ENCODE measurements at places on chromosomes 16 and 17.

GRCh38 chr17:5516060-5516792, 29.9 kb downstream of the MIS12 start:
- DNase-seq, result peak; percentile 89

DNA sequence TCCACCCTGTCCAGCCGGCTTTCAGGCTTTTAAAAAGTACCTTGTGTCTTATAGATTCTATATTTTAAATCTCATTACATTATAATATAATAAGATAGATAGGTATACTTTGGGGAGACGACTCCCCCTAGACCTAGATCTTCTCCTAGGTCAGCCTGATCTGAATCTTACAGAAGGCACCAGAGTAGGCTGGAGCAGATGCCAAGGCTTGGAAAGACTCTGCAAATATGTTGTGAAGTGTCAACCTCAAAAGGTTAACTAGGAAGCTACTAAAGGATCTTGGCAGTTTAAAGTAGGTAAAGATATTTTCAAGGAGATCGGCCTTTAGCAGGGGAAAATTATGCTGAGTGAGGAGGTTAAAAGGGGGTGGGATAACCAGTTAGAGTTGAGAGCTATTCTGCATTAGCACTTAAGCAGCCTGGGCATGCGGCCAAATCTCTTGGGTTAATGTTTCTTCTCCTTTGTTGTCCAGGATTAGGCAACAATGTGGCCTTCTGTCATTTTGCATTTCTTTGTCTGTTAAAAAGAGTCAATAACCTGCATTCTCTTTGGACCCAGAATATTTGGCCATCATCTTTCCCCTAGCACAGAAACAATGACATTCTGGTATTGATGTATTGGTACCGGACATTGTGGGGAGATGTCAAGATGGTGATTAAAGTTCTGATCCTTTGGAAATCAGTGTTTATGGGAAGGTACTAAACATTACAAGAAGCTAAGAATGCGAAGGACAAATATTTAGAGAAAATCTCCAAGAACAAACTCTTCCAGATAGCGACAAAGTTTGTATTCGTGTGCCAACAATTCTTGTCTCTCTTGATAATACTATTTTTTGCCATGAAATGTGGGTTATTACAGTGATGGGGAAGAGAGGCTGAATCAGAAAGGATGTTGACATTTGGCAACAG, 51.2 kb upstream of the DHX40 start:
- DNase-seq, result no peak

GRCh38 chr16:86076606-86077005, 177.6 kb downstream of the IRF8 start:
- DNase-seq, result no peak

GRCh38 chr16:65843941-65844340, 522.5 kb upstream of the CDH5 start:
- no peak for DNase-seq

DNA sequence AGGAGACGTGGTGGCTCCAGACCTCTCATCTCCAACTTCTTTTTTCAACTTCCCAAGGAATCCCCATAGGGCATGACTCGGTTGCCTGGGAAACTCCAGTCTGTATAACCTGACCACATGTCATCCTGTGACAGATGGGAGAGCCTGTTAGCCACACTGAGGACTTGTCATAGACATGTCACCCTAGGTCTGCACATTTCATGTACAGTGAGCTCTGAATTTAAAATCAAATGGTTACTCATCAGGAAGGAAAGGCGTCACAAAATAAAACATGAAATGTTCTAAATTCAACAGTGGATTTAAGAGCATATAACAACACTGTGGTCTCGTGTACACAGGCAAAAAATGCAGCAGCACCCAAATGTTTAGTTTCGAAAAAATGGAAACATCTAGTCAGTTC, 22.2 kb upstream of the ADAMTS18 start:
- DNase-seq, result no peak

- DNase-seq, result no peak
Measured at GRCh38 chr16:546909-547770, 13.1 kb upstream of the PRR35 start.

DNA sequence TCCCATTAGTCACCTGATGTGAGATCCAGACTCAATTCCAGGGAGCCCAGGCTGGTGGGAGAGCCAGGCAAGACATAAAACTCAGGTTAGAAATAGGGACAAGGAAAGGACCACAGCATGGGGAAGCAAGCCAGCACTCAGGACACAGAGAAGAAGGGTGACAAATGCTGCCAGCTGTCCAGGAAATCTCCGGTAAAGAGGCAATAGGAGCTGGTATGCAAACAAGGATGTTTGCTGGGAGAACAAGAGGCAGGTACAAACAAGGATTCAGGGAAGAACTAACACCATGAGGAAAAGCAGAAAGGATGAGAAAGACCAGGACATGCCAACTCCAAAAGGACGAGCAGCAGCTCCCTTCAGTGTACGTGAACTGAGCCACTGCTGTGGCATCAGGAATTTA, 10.2 kb upstream of the TXNDC11 start:
- DNase-seq, result no peak

GRCh38 chr16:87918866-87919680, 17.3 kb downstream of the CA5A start:
- DNase-seq, result no peak

DNA sequence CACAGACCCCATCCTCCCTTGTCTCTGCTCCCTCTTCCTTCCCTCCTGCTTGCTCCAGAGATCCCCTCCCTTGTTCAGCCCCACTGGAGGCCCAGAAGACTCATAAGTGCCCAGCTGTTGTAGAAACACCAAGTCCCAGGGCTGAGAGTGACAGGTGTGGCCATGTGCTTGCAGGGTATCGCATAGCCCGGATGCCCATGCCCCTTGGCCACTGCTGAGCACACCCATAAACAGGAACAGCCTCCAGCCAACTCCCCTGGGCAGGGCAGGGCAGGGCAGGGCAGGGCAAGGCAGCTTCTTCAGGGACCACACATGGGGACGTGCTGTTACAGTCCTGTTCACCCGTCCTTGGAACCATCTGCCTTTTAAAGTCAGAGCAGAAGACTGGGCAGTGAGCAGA, 2.0 kb downstream of the CACNG1 start:
- no peak for DNase-seq

DNA sequence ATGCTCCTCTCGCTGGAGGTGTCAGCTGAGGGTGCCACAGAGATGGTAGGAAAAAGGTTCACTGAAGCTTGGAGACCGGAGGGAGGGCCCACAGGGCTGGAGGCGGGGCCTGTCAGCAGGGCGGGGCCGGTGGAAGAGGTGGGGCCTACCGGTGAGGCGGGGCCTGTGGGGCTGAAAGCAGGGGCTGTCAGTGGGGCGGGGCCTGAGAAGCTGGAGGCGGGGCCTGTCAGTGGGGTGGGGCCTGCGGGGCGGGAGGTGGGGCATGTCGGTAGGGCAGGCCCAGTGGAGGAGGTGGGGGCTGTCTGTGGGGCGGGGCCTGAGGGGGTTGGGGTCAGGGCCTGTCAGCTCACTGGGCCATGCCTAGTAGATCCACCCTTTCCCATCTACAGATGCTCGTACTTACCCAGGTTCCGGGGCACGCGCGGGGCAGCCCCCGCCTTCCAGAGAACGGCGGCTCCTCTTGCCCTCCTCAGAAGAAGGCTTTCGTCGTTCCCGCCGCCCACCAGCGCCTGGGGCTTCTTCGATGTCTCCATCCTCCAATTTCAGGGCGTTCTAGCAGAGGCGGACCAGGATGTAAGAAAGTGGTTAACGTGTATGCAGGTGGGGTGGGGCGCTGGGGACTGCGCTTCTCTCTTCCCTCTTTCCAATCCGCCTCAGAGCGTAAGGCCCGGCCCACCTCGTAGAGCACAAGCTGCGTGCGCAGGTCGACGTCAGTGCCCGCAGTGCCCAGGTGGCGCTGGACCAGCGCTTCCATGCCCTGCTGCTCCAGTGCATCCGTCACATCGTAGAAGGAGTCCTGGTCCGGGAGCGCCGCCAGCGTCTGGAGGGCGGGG, 9.8 kb downstream of the TMEM208 start:
- peak; percentile 88 for DNase-seq

GRCh38 chr17:42277342-42277712, 1.1 kb upstream of the STAT5B start:
- DNase-seq, result no peak

GRCh38 chr16:85986931-85987749, 88.2 kb downstream of the IRF8 start:
- DNase-seq, result no peak

DNA sequence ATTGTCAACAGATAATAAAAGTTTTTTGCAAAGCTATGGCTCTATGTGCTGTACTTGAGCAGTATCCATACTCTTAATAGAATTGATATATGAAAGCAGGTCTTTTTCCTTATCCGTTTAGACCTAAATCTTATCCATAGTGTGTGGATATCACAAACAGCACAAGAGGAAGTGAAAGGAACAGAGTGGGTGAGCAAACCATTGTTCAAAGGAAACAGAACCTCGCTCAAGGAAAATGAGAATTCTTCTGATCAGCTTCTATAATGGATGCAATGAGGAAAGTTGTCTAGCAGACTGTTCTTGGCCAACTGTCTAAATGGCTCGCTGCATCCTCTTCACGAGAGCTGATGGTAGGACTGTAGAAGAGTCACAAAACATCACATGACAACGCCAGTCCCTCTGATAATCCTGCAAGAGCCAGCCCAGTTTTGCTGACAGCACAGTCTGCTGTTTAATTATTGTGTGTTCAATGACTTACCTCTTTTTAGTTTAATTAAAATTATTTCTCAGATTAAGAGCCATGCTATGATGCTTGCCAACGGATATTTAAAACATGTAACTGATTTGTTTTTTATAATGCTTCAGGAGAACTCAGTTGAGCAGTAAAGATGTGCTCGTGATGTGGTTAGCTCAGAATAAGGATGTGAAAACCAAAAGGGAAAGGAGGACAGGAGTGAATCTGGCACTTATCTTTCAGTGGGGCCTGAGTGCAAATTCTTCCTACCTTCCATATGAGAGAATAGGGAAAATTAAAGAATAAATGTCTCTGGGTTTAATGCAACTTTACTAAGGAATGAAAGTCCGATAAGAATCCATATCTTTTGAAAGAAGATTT, 38.5 kb downstream of the WWOX start:
- DNase-seq, result no peak

DNA sequence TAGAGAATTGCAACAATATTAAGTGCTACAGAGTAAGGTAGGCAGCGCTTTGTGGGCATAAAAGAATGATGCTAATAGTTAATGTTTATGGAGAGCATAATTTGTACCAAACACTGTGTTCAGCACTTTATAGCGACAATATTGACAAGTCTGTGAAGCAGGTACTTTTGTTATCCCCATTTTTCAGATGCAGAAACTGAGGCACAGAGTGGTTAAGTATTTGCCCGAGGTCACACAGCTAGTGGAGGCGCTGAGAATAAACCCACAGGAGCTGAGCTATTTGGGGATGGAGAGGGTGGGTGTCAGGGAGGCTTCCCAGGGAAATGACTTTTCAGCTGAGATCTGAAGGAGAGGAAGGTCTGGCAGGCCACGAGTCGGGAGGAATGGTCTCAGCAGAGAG, 39.4 kb downstream of the TMEM186 start:
- no peak for DNase-seq

DNA sequence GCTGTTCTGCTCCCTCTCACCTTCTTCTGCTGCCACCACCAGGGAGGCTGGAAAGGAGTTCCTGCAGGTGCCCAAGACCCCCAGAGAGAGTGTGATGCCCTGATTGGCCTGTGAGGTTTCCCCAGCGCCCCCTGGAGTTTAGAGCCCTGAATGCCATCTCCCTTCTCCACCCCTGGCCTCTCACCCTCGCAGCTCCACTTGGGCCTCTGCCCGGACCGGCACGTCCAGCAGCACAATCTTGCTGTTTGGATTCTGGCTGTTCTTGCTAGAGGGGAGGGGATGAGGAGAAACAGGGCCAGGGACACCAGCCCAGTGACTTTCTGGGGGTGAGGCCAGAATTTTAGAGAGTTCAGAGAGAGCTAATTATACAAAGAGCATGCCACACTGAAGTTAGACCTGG, 12.5 kb upstream of the FAM171A2 start:
- DNase-seq, result no peak

DNA sequence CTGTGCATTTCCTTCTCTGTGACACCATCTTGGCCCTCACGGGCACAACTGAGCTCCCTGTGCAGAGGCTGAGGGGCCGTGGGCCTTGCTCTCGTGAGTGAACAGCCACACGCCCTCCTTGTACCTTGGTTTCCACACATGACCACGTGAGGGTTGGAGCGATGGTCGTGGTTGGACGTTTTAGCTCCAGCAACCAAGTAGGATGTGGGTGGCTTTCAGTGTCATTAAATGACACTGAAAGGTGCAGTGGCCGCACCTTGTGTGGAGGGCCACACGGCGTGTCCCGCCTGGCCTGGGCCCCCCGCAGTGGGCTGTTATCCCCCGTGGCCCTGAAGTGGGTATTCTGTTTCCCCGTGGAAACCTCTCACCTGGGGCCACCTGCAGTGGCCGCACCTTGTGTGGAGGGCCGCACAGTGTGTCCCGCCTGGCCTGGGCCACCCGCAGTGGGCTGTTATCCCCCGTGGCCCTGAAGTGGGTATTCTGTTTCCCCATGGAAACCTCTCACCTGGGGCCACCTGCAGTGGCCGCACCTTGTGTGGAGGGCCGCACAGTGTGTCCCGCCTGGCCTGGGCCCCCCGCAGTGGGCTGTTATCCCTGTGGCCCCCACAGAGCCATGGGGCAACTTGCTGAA, 28.2 kb downstream of the ACSF3 start:
- no peak for DNase-seq

DNA sequence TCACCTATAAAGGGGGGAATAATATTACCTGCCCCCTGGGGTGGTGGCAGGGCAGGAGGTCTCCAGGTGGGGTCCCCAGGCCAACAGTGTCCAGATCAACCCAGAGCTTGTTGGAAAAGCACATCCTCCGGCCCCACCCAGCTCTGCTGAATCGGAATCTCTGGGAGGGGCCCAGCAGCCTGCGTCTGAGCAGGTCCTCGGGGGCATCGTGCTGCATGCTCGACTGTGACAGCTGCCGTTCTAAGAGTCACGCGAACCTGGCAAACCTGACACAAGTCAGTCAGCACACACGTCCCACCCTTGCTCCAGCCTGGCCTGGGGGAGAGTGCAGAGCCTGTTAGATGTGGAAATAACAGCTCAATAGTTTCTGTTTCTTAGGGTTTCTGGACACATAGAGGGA, 72.3 kb downstream of the CRISPLD2 start:
- no peak for DNase-seq

DNA sequence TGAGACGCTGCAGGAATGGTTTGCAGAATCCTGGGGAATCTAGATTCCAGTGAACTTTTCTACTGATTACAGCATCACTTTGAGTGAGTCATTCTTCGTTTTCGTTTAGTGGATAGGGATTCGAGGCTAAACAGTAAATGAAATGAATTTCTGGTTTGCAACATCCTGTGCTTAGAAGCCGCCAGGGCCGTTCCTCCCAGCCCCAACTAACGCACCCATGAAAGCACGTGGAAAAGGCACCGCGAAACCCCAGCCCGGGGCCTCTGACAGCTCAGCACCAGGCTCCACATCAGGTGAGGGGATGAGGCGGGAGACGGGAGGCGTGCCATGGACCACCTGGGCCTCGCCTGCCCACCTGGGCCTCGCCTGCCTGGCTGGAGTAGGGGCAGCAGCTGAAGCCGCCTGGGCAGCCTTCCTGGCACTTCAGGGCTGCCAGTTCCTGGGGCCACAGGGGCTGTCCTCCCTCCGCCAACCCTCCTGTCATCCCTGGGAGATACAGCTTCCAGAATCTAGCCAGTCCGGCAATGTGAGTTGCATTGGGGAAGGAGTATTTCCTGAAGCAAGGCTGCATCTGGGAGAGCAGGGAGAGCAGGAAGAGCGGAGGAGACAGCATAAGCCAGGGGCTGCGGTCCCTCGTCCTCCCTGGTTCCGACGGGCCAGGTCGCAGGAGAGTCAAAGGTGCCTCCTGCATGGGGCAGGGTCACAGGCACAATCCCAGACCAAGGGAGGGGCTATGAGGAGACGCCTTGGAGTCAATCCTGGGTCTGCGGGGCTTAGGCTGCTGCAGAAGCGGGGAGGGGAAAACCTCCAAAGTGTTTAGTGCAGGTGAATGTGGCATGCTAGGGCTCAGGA, 78.4 kb downstream of the RPH3AL start:
- no peak for DNase-seq
